ENCODE measurements at places on chromosomes 12 and 14.

- H3K4me3 ChIP-seq = no peak overlapping the region
- H3K27ac ChIP-seq = peak overlapping the region; percentile 0
- peaks cover 40% of the 10 kb centered on the region for H3K4me1 ChIP-seq
- no peak for DNase-seq
- H3K36me3 ChIP-seq = no peaks in the 10 kb centered on the region
- H3K27me3 ChIP-seq = no peaks in the 10 kb centered on the region
Measured at GRCh38 chr14:105161964-105162668, 6.5 kb downstream of the JAG2 start.

- no peak overlapping the region for H3K27ac ChIP-seq
- no peaks in the 10 kb centered on the region for H3K36me3 ChIP-seq
- no peak for DNase-seq
- H3K4me1 ChIP-seq = peaks cover 32% of the 10 kb centered on the region
- H3K27me3 ChIP-seq = no peaks in the 10 kb centered on the region
Measured at GRCh38 chr14:72909163-72909562, 15.3 kb upstream of the DPF3 start.

GRCh38 chr14:38618514-38618913, 362.6 kb upstream of the CLEC14A start:
- no peak overlapping the region for H3K27ac ChIP-seq
- DNase-seq = no peak
- no peaks in the 10 kb centered on the region for H3K36me3 ChIP-seq
- no peak overlapping the region for H3K4me3 ChIP-seq
- no peaks in the 10 kb centered on the region for H3K27me3 ChIP-seq
- no peaks in the 10 kb centered on the region for H3K4me1 ChIP-seq

DNA sequence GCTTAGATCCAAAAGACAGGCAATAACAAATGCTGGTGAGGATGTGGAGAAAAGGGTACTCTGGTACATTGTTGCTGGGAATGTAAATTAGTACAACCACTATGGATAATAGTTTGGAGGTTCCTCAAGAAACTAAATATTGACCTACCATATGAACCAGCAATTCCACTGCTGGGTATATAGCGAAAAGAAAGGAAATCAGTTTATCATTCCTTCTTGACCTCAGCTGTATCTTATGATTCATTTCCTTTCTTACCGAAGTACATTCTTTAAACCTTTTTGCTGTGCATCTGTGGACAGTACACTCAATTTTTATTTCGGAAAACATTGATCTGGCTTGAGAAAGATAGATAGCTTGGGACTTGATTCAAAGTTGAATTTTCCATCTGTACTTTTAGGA, 183.2 kb upstream of the LRFN5 start:
- H3K4me1 ChIP-seq = no peaks in the 10 kb centered on the region
- no peaks in the 10 kb centered on the region for H3K27me3 ChIP-seq
- H3K27ac ChIP-seq = no peak overlapping the region
- no peaks in the 10 kb centered on the region for H3K36me3 ChIP-seq
- H3K4me3 ChIP-seq = no peak overlapping the region
- DNase-seq = no peak

GRCh38 chr12:116745554-116745953, 7.4 kb downstream of the RNFT2 start:
- DNase-seq = no peak
- H3K36me3 ChIP-seq = no peaks in the 10 kb centered on the region
- no peak overlapping the region for H3K4me3 ChIP-seq
- H3K4me1 ChIP-seq = no peaks in the 10 kb centered on the region
- H3K27me3 ChIP-seq = no peaks in the 10 kb centered on the region

GRCh38 chr12:132094269-132094891, 49.7 kb downstream of the DDX51 start:
- no peak for DNase-seq
- peaks cover 10% of the 10 kb centered on the region for H3K36me3 ChIP-seq
- H3K4me3 ChIP-seq = no peak overlapping the region

DNA sequence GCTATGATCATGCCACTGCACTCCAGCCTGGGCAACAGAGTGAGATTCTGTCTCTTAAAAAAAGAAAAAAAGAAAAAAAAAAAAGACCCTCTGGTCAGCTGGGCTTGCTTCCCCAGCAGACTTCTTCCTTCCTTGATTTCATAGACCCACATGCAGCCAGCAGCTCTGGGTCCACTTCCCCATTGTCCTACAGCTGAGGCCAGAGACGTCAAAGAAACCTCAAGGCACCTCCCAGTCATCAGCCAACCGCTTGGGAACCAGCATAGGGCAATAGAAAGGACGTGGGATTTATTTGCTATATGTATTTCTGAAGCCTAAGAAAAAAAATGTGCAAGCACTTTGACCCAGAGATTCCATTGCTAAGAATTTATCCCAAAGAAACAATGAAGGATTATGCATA, 35.4 kb upstream of the SPPL3 start:
- H3K27ac ChIP-seq = no peak overlapping the region
- H3K4me3 ChIP-seq = no peak overlapping the region
- no peaks in the 10 kb centered on the region for H3K36me3 ChIP-seq
- H3K4me1 ChIP-seq = no peaks in the 10 kb centered on the region

DNA sequence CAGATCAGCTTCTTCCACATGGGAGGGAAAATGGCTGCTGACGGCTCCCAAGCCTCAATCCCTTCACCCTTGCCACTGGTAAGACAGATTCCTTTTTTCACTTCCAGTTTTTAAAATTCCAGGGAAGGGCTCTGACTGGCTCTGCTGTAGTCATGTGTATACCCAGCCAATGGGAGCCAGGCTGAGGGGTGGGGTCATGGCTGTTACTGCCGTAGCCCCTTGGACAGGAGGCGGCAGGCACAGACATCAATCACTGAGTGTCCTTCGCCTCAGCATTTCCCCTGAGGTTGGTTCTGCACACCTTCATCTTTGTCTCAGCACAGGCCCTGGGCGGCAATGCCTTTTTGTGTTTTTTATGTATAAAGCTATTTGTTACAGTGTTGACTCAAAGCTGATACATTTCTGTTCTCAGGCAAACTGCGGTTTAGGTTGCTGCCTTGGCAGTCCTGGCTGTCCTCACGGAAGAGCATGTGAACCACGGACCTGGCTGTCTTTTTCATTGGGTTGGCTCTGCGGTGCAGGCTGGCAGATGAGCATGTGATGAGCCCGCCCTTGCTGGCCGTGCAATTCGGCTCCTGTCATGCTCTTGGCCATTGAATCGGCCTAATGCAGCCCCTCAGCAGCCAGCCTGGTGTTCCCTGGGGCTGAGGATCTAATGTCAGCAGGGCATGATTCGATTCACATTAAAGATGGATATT, 74.3 kb downstream of the PPM1A start:
- peaks cover 16% of the 10 kb centered on the region for H3K4me1 ChIP-seq
- peak overlapping the region; percentile 75 for H3K27ac ChIP-seq
- no peaks in the 10 kb centered on the region for H3K27me3 ChIP-seq
- H3K36me3 ChIP-seq = no peaks in the 10 kb centered on the region
- DNase-seq = peak; percentile 74
- H3K4me3 ChIP-seq = peak overlapping the region; percentile 21

DNA sequence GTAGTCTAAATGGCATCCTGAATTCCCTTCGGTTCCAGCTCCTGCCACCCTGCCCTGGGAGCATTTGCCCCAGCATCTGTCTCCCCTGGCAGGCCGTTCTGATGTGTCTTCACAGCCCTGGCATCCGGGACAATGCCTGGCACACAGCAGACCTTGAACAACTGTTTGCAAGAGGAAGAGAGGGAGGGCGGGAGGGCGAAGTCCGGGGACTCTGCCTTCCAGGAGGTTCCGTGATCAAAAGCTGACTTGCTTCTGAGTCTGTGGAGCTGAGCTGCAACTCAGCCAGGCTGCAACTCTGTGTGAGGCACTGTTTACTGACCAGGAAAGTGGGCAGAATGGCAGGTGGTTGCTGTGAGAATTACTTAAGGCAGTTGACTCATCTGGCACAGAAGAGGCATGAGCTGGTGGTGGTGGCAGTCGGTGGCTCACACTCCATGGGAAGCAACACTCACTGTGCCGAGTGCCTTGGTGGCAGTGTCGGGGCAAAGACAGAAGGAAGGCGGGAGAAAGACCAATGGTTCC, 61.1 kb upstream of the DLK1 start:
- peaks cover 12% of the 10 kb centered on the region for H3K4me1 ChIP-seq
- H3K36me3 ChIP-seq = no peaks in the 10 kb centered on the region
- H3K27ac ChIP-seq = no peak overlapping the region
- peak; percentile 46 for DNase-seq
- H3K4me3 ChIP-seq = no peak overlapping the region
- H3K27me3 ChIP-seq = peaks cover 39% of the 10 kb centered on the region

- H3K4me3 ChIP-seq = no peak overlapping the region
- no peaks in the 10 kb centered on the region for H3K4me1 ChIP-seq
- H3K27me3 ChIP-seq = no peaks in the 10 kb centered on the region
- DNase-seq = no peak
Measured at GRCh38 chr12:125492354-125493270, 427.4 kb downstream of the AACS start.

DNA sequence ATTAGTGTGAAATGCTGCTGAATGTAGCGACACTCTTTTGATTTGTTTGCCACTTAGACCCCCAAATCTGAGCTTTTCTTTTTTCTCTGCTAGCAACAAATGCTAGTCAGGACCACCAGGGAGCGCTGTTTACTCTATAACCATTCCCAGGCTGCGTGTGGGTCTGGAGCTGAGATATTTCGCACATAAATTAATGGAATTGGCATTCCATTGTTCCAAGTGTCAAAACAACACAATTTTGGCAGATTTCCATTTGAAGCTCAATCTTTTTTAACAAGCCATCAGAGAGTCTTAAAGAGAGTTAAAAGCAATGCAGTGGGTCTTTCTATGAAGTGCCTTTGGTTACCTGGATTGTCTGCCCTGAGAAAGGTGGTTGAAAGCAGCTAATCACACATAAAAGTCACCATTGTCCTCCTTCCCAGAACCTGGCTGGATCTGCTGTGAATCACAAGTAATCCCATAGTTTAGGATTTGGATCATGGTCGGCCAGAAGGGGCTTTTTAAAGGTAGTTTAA, 7.4 kb upstream of the TMEM132C start:
- no peak for DNase-seq
- no peak overlapping the region for H3K4me3 ChIP-seq
- no peaks in the 10 kb centered on the region for H3K4me1 ChIP-seq
- H3K36me3 ChIP-seq = no peaks in the 10 kb centered on the region
- no peaks in the 10 kb centered on the region for H3K27me3 ChIP-seq

DNA sequence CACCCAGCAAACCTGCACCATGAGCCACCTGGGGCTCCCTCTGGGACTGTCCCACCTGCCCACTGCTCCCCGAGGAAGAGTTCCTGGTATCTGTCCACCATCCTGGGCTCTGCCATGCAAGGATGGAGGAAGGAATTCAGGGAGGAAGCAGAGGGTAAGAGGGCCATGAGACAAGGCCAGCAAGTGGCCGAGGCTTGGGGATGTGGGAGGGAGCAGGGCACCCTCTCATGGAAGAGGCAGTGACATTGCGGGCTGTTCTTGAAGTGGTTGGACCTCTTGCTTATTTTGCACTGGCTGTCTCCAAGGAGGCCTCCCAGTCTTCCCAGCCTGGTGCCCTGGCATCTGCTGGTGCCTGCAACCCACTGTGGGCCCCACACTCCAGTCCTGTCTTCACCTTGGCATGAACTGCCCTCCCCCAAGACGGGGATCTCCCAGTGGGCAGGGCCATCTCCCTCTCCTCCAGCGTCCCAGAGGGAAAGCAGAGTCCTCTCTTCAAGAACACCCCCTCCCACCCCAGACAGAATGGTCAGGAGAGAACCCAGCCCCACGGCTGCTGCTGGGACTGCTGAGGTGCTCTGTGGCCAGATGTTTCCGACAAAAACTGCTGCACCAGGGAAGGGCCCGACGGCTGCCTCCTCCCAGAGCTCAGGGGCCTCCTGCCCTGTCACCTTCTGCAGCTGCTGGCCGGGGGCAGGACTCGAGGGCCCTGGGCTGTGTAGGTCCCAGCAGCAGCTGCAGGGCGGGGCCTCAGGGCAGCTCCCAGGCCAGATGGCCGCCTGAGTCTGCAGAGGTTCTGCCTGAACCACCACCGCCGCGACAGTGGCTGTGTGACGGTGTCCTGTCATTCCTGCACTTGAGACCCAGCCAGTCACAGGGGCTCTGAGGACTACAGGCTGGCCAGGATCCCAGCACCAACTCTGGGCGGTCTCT, 1.8 kb upstream of the AKT1 start:
- H3K4me1 ChIP-seq = peaks cover 41% of the 10 kb centered on the region
- no peaks in the 10 kb centered on the region for H3K27me3 ChIP-seq
- no peaks in the 10 kb centered on the region for H3K36me3 ChIP-seq

GRCh38 chr14:77239412-77239811, 31.6 kb downstream of the NGB start:
- no peaks in the 10 kb centered on the region for H3K4me1 ChIP-seq
- H3K27me3 ChIP-seq = no peaks in the 10 kb centered on the region
- DNase-seq = no peak
- H3K27ac ChIP-seq = no peak overlapping the region
- H3K36me3 ChIP-seq = no peaks in the 10 kb centered on the region

- H3K27me3 ChIP-seq = no peaks in the 10 kb centered on the region
- H3K36me3 ChIP-seq = no peaks in the 10 kb centered on the region
- peak; percentile 62 for DNase-seq
Measured at GRCh38 chr14:56117765-56118610, at the start of gene PELI2. PELI2 (plus strand) TSS chr14:56118411; CDS start chr14:56118661, 250 bp downstream.

- no peaks in the 10 kb centered on the region for H3K36me3 ChIP-seq
- peaks cover 18% of the 10 kb centered on the region for H3K4me1 ChIP-seq
- H3K4me3 ChIP-seq = no peak overlapping the region
- H3K27me3 ChIP-seq = no peaks in the 10 kb centered on the region
- DNase-seq = no peak
Measured at GRCh38 chr14:58731465-58732293, 93.9 kb downstream of the DACT1 start.

- no peaks in the 10 kb centered on the region for H3K4me1 ChIP-seq
- no peak overlapping the region for H3K27ac ChIP-seq
- H3K36me3 ChIP-seq = no peaks in the 10 kb centered on the region
- peaks cover 26% of the 10 kb centered on the region for H3K27me3 ChIP-seq
Measured at GRCh38 chr14:37580146-37580545, 14.9 kb downstream of the FOXA1 start.

GRCh38 chr12:130014485-130014807, 110.6 kb upstream of the TMEM132D start:
- H3K27me3 ChIP-seq = peaks cover 6% of the 10 kb centered on the region
- no peak for DNase-seq
- H3K27ac ChIP-seq = no peak overlapping the region
- H3K4me1 ChIP-seq = no peaks in the 10 kb centered on the region
- H3K4me3 ChIP-seq = no peak overlapping the region

DNA sequence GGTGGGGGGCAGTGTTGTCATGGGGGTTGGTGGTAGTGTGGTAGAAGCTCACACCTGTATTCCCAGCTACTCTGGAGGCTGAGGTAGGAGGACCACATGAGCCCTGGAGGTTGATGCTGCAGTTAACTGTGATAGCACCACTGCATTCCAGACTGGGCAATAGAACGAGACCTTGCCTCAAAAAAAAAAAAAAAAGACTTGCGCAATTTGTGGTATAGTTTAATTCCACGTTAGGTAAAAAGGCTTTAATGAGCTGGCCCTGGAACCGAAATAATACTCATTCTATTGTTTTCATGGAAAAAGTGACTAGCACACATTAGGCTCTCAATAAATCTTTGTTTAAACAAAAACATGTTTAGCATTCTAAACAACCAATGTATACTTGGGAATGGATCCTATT, 25.4 kb upstream of the NAP1L1 start:
- no peaks in the 10 kb centered on the region for H3K27me3 ChIP-seq
- H3K4me1 ChIP-seq = no peaks in the 10 kb centered on the region
- DNase-seq = no peak
- H3K4me3 ChIP-seq = no peak overlapping the region
- no peaks in the 10 kb centered on the region for H3K36me3 ChIP-seq
- H3K27ac ChIP-seq = no peak overlapping the region
